Thoracic aorta endothelial cell (primary cell): ENCODE measurements at places on chromosomes 12 and 14. TPM values are rescaled to one million over a fixed set of nuclear protein-coding genes. Genes with fewer than 3 reads are reported as not detected.

The OASL gene
- total RNA-seq, result under 0.01 and 0.29 TPM in 2 replicates

The KCNK13 gene
- 0.07 TPM in 1 of 2 replicates, not detected in the other for total RNA-seq

The ACYP1 gene
- total RNA-seq, result 16.2 and 19.5 TPM in 2 replicates

The DPY19L2 gene
- 2.8 and 3.0 TPM in 2 replicates for total RNA-seq

The KRT75 gene
- total RNA-seq, result not detected in 2 replicates

The REP15 gene
- total RNA-seq, result 6.3 and 6.6 TPM in 2 replicates

The POTEG gene
- not detected in 2 replicates for total RNA-seq

The BLOC1S1 gene
- total RNA-seq, result 46.5 and 50.1 TPM in 2 replicates

The PLA2G1B gene
- not detected in 2 replicates for total RNA-seq

The ETFBKMT gene
- total RNA-seq, result 2.4 and 2.7 TPM in 2 replicates

The AKAP6 gene
- 0.43 and 0.53 TPM in 2 replicates for total RNA-seq

The CLEC12A gene
- not detected in 2 replicates for total RNA-seq

The OGFOD2 gene
- total RNA-seq, result 10.4 and 11.8 TPM in 2 replicates

The TAS2R9 gene
- total RNA-seq, result 0.13 TPM in 1 of 2 replicates, not detected in the other

The LMO3 gene
- 0.27 TPM in 1 of 2 replicates, not detected in the other for total RNA-seq
